ENCODE measurements at places on chromosomes 2 and 18. TPM values are rescaled to one million over a fixed set of nuclear protein-coding genes. Genes with fewer than 3 reads are reported as not detected.

The LCT gene
- 0.10 TPM for total RNA-seq

The ADNP2 gene
- total RNA-seq: 14.7 TPM

The ANKRD62 gene
- total RNA-seq: not detected

The CFAP53 gene
- total RNA-seq: 0.75 TPM

The CRACDL gene
- total RNA-seq: 0.07 TPM

The SCG2 gene
- total RNA-seq: 0.27 TPM

The SNED1 gene
- total RNA-seq: 346 TPM

The UPP2 gene
- not detected for total RNA-seq

The SERPINB4 gene
- not detected for total RNA-seq

The DYNC1I2 gene
- 57.6 TPM for total RNA-seq

The SCYGR7 gene
- not detected for total RNA-seq

The TMEM37 gene
- total RNA-seq: not detected

The GKN2 gene
- total RNA-seq: not detected

The SPDYA gene
- 2.8 TPM for total RNA-seq

The YWHAQ gene
- total RNA-seq: 126 TPM

The TUBA4B gene
- total RNA-seq: not detected

The XRCC5 gene
- total RNA-seq: 198 TPM

The REG3G gene
- not detected for total RNA-seq

The TXNDC2 gene
- total RNA-seq: 0.73 TPM

The FOXI3 gene
- not detected for total RNA-seq

The UBXN4 gene
- 113 TPM for total RNA-seq

The STPG4 gene
- total RNA-seq: 0.90 TPM

The SULT1C4 gene
- total RNA-seq: not detected

The CFAP65 gene
- total RNA-seq: not detected
